ENCODE measurements at places on chromosomes 6 and 20.

- no peak for DNase-seq
Measured at GRCh38 chr20:25064561-25065071, 6.7 kb upstream of the ACSS1 start.

DNA sequence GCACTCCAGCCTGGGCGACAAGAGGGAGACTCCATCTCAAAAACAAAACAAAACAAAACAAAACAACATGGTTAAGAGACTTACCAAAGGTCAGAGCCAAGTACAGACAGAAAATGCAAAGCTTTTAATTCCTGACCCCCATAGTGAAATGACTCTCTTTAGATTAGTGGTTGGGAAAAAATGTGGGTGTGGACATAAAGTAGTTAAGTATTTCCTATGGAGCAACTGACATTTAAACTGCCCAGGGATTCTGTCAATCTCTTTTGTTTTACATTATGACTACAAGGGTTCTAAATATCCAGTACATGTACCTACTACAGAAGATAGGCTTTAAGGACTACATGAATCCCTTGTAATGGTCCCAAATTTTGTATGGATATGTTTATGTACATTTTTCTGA is 75.1 kb downstream of the IRAK1BP1 start:
- DNase-seq: no peak

- DNase-seq: no peak
Measured at GRCh38 chr20:62662422-62662821, 20.1 kb downstream of the SLCO4A1 start.

GRCh38 chr6:81909162-81909561 is 156.7 kb upstream of the TENT5A start:
- no peak for DNase-seq

DNA sequence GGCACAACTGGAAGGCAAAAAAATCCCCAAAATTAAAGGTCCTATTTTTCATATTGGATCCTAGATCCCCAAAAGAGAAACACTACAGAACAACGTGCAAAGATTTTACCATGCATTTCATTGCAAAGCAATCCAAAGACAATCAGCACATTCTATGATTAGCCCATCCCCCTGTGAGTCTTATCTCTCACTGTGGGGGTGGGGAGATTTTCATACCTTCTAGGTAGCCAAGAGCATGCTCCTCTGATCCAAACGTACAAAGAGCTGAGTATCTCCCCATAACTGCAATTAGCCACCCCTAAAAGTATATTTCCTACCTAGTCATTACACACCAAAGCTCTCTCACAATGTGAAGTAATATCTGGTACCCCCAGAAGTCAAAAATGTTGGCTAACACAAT is 22.2 kb upstream of the ENTPD6 start:
- no peak for DNase-seq

- no peak for DNase-seq
Measured at GRCh38 chr20:20446425-20447015, 78.6 kb downstream of the INSM1 start.

- DNase-seq: no peak
Measured at GRCh38 chr6:111980143-111980542, 73.8 kb upstream of the CCN6 start.

All from SK-N-SH (cell line).